ENCODE measurements at places on chromosomes 7 and 10.
A peak's percentile ranks its signal among the peaks of the same experiment; 100 is the strongest.

DNA sequence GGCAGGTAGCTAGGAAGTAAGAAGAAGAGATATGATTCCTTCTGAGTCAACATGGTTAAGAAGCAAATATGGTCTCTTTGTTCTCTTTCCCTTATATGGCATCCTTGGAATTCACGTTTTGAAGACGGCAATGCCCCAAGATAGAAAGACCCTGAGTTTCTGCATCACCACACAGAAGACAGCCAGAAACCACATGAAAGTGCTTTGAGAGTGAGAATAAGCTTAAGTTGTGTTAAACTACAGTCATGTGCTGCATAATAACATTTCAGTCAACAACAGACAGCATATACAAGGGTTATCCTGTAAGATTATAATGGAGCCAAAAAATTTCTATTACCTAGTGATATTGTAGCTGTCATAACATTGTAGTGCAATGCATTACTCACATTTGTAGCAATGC lies 89.9 kb upstream of the STEAP1 start:
- no peak for DNase-seq

DNA sequence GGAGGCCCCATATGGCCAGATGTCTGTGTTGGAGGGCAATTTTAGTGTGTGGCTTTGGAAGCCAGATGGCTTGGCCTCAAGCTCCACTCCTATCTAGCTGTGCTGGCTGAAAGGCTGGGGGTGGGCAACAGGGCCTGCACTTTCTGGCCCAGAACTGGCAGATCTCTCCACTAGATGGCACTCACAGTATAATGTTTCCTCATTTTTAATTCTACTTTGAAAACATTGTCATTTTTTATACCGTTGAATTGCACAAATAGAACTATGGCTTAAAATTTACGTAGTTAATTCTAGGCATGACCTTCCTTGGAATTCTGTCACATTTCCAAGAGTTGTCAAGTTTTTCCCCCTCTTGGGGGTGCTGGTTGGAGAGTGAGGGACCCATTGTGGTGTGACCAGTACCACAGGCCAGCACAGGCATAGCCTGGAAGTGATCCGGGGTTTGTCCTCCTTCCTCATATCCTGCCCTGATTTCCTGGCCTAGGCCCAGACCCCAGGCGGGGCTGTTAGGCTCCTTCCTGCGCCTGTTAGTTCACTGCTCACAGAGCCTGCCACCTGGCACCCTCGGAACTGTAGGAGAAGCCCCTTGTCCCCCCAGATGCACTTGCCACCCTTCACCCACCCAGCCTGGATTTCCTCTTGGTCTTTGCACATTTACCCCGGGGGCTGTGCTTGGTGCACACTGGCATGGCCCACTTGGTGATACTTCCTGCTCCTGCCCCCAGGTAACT lies 52.8 kb downstream of the ARHGAP22 start:
- peak; percentile 47 for DNase-seq

GRCh38 chr10:72243822-72244437 lies 27.9 kb upstream of the ASCC1 start:
- DNase-seq: no peak

GRCh38 chr7:106915873-106916272 lies 50.8 kb downstream of the PIK3CG start:
- DNase-seq: peak; percentile 8

DNA sequence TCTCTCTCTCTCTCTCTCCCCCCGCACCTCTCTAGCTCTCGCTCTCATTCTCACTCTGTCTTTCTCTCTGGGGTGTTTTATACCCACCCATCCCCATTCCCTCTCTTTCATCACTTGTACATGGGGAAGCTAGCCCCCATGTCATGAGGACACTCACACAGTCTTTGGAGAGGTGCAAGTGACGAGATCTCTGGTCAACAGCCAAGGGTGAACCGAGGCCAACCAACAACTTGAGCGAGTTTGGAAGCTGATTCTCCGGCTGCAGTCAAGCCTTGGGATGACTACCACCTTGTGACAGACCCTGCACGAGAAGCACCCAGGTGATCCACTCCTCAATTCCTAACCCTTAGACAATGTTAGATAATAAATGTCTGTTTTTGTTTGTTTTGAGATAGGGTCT lies 10.1 kb upstream of the KBTBD2 start:
- no peak for DNase-seq
